ENCODE measurements at places on chromosomes 12 and 14. TPM values are rescaled to one million over a fixed set of nuclear protein-coding genes. Genes with fewer than 3 reads are reported as not detected.

The ATF7IP gene
- 51.2 TPM for total RNA-seq

The CLEC14A gene
- 540 TPM for total RNA-seq

The GPR84 gene
- not detected for total RNA-seq

The HDAC7 gene
- total RNA-seq = 37.8 TPM

The ESPL1 gene
- total RNA-seq = 18.1 TPM

All from epithelial cell of umbilical artery (primary cell).